KG1 (cell line): ENCODE measurements at places on chromosomes 13 and 19.

GRCh38 chr19:44367024-44367423, 10.5 kb upstream of the ZNF112 start:
- no peak for DNase-seq

- DNase-seq: no peak
These were observed 61.8 kb downstream of the AKAP11 start for GRCh38 chr13:42333613-42334328.

- DNase-seq: no peak
These were observed 4.5 kb upstream of the OLFM2 start for GRCh38 chr19:9940778-9941177.

DNA sequence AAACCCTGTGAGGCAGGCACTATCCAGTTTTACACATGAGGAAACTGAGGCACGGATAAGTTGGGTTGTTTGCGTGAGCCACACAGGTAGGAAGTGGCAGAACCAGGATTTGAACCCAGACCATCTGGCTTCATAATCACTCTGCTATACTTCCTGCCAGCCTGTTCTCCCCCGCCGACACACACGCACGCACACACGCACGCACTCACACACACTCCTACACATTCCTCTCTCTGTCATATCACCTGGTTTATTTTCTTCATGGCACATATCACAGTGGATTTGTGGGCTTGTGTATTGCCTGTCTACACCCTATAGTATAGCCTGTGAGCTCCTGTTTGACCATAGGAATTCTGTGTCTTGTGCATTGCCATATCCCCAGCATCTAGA, 140.0 kb downstream of the SIPA1L3 start:
- DNase-seq: no peak

DNA sequence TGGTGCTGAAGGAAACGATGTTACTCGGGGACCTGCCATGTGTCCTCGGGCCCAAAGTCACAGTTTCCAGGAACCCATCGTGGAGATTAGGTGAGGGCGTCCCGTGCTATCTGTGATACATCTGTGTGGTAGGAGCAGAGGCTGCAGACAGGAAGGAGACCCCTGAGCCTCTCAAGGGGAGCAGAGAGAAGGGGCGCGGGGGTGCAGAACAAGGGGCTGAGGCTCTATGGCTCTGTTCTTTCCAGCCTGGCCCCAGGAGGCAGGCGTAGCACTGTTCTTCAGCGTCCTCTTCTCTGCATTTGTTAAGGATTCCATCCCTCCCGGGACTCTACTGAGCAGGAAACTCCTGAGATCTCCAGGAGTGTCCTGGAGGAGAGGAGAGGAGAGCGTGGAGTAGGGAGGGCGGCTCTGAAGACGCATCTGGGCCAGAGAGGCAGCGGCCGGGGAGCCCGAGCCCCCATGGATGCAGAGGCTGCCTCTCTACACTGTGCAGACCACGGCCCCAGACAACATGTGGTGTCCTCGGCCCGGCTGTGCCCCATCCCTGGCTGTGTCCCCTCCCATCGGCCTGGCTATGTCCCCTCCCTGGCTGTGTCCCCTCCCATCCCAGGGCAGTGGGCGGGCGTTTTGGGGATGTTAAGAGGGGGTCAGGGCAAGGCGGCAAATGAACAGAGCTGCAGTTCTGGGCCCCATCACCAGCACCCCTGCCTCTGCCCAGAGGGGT, 118.0 kb downstream of the ATP11A start:
- no peak for DNase-seq

DNA sequence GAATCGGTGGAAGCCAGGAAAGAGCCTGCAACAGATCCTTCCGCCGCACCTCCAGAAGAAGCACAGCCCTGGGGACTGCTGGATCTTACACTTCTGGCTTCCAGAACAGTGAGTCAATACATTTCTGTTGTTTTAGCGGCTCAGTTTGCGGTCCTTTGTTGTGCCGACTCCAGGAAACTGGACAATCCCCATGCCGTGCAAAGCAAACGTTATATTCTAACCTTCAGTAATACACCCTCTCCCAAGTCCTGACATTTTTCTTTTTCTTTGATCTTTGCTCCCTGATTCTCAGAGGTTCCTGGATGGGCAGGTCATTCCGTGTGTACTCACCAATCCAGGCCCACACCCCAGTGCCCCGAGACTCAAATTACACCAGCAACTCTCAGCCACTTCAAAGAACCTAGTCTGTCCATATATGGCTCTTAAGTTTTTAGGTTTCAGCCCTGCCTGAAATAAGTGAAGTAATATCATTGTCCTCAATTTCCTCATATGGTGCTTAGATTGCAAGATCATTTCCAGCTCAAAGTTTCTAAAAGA, 387.1 kb upstream of the SGCG start:
- no peak for DNase-seq

DNA sequence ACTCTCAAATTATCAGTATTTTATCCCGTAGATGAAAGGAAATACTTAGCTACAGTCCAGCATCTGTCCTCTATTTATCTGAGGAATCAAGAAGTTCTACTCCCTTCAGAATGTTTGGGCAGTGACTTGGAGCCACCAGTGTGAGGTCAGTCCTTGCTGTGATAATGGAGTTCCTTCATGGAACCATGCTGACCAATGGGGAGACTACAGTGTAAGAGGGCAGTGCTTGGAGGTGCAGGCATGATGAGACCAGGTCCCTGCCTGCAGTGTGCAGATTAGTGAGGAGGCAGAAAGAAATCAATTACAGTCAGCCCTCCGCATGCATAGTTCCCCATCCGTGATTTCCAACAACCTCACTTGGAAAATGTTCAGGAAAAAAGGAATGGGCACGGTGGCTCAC, at the start of gene C19orf18:
C19orf18 (minus strand) TSS at position 101 of the 400 bp plus-strand sequence. CDS start 102 bp downstream, outside the sequence.
- no peak for DNase-seq

DNA sequence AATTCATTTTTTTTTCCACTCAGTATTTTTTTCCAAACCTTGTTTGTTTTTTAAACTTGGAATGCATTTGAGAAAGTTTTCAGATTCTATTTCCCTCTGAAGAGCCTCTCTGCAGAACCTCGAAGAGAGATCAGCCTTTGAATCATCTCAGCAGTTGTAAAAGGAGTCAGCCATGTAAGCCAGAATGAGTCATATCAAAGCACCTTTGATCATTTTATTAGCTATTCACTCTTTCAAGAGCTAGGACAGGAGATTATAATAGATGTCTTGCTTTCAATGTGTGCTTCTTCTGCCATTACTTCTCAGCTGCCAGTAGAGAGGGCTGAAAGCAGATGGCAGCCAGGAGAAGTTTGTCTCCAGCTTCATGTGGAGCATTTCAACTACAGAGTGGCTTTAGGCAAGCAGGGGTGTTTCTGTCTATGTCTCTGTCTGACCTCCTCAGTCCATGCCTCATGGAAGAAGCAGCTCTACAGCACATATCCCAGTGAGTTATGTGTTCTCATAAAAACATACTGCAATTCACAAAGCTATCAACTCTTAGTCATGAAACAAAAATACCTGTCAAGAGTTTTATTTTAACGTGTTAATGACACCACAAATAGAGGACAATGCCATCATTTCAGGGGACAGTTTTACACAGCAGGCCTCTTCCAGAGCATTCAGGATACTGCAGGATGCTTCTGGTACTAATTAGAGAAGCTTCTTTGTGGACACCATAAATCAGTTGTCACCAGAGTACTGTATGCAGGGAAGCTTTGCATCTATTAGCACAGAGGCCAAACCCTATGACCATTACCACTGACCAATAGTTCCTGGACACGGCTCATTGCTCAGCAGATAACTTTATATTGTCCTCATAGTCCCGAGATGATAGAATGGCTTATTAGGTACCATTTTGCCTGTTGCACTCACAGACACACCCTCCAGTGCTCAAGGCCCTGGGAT, 94.3 kb downstream of the NHLRC3 start:
- no peak for DNase-seq

DNA sequence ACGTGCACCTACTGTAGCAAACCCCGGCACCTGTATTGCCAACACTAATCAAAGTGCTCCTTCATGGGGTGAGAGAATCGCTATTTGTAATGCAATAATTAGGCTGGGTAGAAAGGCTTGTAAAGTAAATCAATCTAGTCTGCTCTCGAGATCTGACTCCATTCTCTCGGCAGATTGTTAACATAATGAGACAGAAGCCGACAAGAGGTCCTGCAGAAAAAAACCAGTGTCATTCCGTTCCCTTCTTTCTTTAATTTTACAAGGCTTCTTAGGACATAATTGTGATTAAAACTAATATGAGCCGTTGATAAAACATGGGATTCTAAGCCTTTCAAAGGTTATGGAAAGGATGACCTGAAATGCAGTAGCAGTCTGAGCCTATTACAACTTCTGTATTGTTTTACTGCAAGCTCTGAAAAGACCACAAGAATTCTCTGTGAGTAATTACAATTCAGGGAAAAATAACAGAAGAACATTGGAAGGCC, 530.0 kb downstream of the PCDH9 start:
- no peak for DNase-seq

- DNase-seq: no peak
These were observed 11.4 kb downstream of the CHAMP1 start for GRCh38 chr13:114325729-114326128.

GRCh38 chr13:109345433-109345941, 440.9 kb downstream of the IRS2 start:
- no peak for DNase-seq

- no peak for DNase-seq
These were observed 26.2 kb downstream of the ZNF160 start for GRCh38 chr19:53076984-53077383.

GRCh38 chr13:60572003-60572798, 175.2 kb downstream of the TDRD3 start:
- no peak for DNase-seq

DNA sequence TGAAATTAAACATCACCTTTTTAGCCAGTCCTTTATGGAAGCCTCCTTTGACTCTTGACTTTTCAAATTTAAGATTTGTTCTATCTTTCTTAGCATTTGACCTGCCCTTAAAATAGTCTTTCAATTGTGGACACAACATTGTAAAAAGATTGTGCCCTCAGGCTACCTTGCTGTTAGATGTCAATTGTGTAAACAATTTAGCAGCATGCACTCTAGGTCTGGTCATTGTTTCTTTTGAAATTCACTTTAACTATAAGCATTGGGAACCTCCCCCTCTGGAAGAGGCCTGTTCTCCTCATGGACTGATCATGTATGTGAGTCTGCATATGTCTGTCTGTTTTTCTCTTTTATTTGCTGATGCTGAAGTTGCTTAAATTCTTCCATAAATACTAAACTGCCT, 31.5 kb upstream of the PABPC3 start:
- DNase-seq: no peak

- peak; percentile 50 for DNase-seq
These were observed at the start of gene ZBTB7A for GRCh38 chr19:4066682-4067395. ZBTB7A (minus strand) TSS chr19:4066899; CDS start chr19:4055232, 11,667 bp downstream.

DNA sequence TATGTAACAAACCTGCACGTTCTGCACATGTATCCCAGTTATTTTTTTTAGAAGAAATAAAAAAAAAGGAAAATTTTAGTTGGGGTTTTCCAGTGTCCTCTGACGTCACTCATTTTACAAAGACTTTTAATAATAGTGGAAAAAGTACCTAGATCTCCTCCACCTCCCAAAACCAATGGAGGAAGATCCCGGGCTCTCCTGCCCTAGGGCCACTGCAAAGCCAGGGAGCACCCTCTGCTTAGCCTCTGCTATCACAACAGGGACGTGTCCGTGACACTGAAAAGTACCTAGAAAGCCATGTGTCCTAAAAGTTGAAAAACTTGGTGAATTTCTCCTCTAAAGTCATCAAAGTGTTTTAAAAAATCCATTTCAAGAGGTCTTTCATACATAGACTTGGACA, 46.7 kb upstream of the IRS2 start:
- DNase-seq: no peak
